ENCODE measurements at places on chromosomes 1 and 21.
A peak's percentile ranks its signal among the peaks of the same experiment; 100 is the strongest.

DNA sequence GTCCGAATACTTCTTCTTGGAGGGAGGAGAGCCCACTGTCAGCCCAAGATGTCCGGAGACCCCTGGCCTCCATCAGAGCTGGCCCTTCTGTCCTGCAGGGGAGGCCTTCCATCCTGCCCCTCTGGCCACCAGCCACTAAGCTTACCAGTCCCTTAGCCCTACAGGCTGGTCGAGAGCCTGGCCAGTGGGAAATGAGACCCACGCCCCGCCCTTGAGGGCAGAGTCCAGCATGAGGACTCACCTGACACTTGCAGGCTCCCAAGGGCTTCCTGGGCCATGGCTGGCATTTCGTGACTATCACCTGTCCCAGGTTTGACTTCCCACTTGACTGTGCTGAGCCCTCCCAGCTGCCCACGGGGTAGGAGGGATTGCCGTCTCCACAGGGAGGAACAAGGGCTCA is 361.8 kb upstream of the VAMP3 start:
- no peak for DNase-seq

DNA sequence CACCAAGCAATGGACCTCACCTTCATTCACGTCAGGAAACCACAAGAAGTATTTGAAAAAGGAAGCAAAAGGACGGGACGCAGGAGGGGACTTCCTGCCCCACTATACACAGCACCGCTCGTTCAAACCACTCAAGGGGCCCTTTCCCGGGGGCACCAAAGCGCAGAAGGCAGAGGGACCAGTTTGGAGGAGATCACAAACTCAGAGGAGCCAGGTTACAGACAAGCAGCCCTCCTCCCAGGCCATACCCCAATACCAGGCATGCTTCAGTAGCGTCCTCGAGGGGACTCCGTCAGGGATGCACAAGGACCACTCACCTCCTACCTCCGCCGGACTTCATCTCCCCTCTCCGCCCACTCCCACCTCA is 685 bp downstream of the CRTC2 start:
- peak; percentile 39 for DNase-seq

- DNase-seq = peak; percentile 50
Observed at GRCh38 chr1:200971955-200972711, 51.4 kb downstream of the KIF21B start.

DNA sequence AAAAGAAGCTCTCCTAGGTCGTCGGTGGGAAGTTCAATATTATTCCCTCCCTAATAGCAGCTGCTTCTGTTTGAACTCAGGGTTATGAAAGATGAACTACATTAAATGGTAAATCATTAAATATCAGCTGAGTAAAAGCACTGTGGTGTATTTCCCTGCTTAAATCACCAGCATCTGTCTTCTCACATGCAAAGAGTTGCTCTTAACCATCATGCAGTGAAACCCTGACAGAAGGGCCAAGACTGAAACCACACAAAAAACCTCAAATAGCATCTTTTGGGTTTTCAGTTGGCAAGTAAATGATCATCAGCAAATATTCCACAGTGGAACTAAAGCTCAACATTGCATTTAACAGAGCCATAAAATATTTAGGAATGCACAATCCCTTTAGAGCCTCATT is 380.0 kb upstream of the ADGRL2 start:
- DNase-seq = no peak

GRCh38 chr1:161217831-161218230 is 2.7 kb downstream of the FCER1G start:
- DNase-seq = no peak
